ENCODE measurements at places on chromosomes 12 and 14. TPM values are rescaled to one million over a fixed set of nuclear protein-coding genes. Genes with fewer than 3 reads are reported as not detected.

Gene HCAR1
- 1.1 TPM for total RNA-seq

Gene INSM2
- total RNA-seq: not detected

- H3K36me3 ChIP-seq: no peaks in the 10 kb centered on the region
- DNase-seq: no peak
- H3K4me1 ChIP-seq: no peaks in the 10 kb centered on the region
- H3K27ac ChIP-seq: no peak overlapping the region
Observed at GRCh38 chr14:26402126-26402525, 195.7 kb downstream of the NOVA1 start.

GRCh38 chr12:11662369-11662768, 12.9 kb downstream of the ETV6 start:
- H3K27ac ChIP-seq: no peak overlapping the region
- H3K27me3 ChIP-seq: no peaks in the 10 kb centered on the region
- peaks cover 3% of the 10 kb centered on the region for H3K36me3 ChIP-seq
- no peak overlapping the region for H3K4me3 ChIP-seq
- H3K4me1 ChIP-seq: peaks cover 20% of the 10 kb centered on the region
- DNase-seq: no peak

- H3K4me1 ChIP-seq: peaks cover 10% of the 10 kb centered on the region
- H3K36me3 ChIP-seq: no peaks in the 10 kb centered on the region
- no peak for DNase-seq
- H3K4me3 ChIP-seq: no peak overlapping the region
- H3K27ac ChIP-seq: no peak overlapping the region
Observed at GRCh38 chr14:79833781-79834180, 377.5 kb downstream of the DIO2 start.

- H3K4me3 ChIP-seq: no peak overlapping the region
- no peaks in the 10 kb centered on the region for H3K4me1 ChIP-seq
- no peak overlapping the region for H3K27ac ChIP-seq
Observed at GRCh38 chr12:117966511-117966910, 2.3 kb downstream of the KSR2 start.

DNA sequence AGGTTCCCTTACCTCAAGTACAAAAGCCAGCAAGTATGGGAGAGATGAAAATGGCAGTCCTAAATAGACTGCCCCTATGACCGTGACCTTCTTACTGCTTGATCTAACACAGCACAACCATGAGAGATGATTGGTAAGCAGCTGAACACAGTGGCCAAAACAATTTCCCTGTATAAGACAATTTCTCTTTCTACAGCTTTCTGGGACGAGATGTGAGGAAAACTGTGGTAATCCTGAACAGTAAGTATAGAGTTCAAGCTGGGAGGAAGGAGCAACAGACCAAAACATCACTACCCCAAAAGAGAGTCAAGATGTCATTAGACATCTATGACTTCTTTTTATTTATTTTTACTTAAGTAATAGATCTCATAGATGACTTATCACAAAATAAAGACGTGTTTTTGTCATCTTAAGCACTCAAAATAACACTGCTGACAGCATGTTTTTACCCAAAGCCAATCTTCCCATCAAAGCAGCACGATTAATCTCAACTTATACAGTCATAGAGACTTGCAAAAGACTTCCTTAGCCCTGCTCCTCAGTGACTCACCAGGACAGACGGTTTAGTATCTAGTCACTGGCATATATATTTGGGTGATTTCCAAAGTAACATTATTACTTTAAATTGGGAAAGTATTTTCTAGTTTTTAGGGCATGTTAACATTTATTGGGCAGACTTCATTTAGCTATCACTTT, 3.7 kb downstream of the TMEM52B start:
- DNase-seq: peak; percentile 79
- peaks cover 17% of the 10 kb centered on the region for H3K4me1 ChIP-seq
- peaks cover 6% of the 10 kb centered on the region for H3K27me3 ChIP-seq

DNA sequence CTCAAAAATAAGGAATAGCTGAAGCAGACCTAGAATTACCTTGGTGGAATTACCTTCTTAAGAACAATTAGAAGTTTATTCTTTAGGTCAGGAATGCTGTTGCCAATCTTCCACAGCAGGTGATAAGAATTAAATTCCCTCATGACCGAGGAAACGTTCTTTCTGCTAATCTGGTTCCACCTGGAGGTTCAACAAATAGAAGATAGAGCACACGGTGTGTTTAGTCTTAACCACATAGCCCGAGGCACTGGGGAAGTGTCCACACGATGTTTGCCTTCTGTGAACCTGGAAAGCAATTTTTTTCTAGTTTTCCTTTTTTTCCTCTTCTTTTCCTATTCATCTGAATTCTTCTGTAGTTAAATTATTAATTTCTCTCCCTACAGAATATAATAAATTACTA, 906.9 kb downstream of the NRXN3 start:
- no peaks in the 10 kb centered on the region for H3K4me1 ChIP-seq
- no peak for DNase-seq
- H3K36me3 ChIP-seq: no peaks in the 10 kb centered on the region

GRCh38 chr14:24574206-24574774, 1.8 kb downstream of the CTSG start:
- no peaks in the 10 kb centered on the region for H3K4me1 ChIP-seq
- no peak overlapping the region for H3K27ac ChIP-seq
- H3K36me3 ChIP-seq: no peaks in the 10 kb centered on the region

DNA sequence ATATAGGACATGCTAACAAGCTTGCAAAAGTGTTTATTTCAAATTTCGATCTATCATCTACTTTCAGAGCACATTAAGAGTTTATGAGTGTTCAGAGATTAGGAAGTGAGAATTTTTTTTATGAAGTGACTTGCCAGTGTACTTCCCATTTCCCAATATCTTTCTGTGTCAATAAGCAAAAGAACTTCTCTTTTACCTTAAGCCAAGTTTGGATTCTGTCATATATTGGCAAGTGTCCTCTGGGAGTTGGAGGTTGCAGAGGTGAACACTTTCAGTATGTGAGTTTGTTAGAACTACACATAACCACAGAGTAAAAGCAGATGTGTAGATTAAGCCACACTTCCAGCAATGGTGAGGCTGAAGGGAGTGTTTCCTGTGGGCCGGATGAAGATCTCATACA, 16.6 kb upstream of the KLRF1 start:
- no peaks in the 10 kb centered on the region for H3K4me1 ChIP-seq
- DNase-seq: no peak
- H3K27me3 ChIP-seq: peaks cover 4% of the 10 kb centered on the region
- H3K4me3 ChIP-seq: no peak overlapping the region
- H3K36me3 ChIP-seq: no peaks in the 10 kb centered on the region

DNA sequence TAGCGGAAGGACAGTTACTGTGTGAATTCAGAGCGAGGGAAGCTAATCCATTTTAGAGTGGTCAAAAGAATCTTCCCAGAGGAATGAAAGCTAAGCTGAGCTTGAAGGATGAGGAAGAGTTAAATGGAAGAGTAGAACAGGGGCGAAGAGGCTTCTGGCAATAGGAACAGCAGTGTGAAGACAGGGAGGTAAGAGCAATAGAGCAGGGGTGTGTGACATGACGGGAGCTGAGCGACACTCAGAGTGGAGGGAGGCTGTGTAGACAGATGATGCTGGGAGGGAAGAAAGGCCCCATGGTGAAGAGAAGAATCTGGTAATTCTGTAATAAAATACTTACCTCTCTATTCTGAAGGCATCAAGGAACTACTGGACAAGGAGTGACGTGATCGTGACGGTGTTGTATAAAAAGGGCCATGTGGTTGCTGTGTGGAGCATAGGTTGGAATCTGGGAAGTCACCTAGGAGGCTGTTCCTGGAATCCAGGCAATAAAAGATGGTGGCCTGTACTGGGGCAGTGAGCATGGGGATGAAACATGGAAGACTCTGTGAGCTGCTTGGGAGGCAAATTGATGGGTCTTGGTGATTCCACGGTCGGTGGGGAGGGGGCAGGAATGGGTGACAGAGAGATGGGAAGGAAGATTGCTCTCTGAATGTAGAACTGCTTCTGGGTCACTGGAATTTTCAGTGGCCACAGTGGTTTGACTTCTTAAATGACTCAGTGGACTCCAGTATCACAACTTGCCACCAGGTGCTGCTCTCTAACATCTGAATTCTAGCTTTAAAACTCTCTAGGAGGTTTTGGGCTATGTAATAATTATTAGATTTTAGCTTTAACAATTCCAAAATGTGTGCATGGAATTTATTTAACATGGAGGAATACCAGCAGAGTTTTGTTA, 164.1 kb downstream of the ATP23 start:
- no peak overlapping the region for H3K27ac ChIP-seq
- H3K36me3 ChIP-seq: no peaks in the 10 kb centered on the region
- H3K4me3 ChIP-seq: no peak overlapping the region
- H3K27me3 ChIP-seq: no peaks in the 10 kb centered on the region

- no peaks in the 10 kb centered on the region for H3K27me3 ChIP-seq
- H3K4me1 ChIP-seq: peaks cover 11% of the 10 kb centered on the region
- no peak for DNase-seq
- H3K27ac ChIP-seq: no peak overlapping the region
- H3K36me3 ChIP-seq: no peaks in the 10 kb centered on the region
- no peak overlapping the region for H3K4me3 ChIP-seq
Observed at GRCh38 chr12:92764831-92765230, 62.0 kb downstream of the PLEKHG7 start.

Measured in osteoblast (primary cell).